Vagina (tissue), 2 donors: ENCODE measurements at places on chromosomes 5 and 9.

GRCh38 chr5:32144378-32145207, 29.5 kb downstream of the GOLPH3 start:
- no peak for DNase-seq

- no peak for DNase-seq
Observed at GRCh38 chr5:75384218-75384617, 47.2 kb downstream of the HMGCR start.

DNA sequence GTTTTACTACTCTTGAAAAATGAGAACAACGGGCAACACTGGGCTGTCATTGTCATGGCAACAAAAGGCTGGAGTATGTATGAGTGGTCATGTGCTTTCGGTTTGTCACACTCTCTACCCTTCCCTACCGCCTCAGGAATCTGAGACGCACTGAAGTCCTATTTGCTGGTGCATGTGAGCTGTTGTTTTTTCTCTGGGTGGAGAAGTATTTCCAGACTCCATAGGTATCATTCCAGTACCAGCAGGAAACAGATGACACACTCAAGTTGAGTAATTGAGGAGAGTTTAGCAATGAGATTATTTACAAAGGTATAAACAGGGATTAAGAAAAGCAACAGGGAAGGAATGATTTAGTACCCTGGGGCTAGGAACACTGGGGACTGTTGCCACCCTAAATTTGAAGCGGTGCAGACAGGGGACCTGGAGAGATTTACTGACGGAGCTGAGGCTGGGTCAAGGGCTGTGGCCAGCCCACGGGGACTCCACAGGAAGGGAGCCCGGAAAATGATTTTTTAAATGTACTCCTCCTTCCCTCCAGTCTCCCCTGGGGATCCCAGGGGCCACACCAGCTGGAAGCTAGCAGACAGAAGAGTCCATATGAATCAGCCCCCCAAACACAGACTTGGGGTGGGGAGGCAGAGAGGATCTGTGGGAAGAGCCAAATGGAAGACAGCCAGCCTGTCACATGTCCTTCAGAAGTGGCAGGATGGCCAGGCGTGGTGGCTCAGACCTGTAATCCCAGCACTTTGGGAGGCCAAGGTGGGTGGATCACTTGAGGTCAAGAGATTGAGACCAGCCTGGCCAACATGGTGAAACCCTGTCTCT, 13.2 kb upstream of the ZBTB43 start:
- no peak for DNase-seq

- DNase-seq: peak; percentile 85
Observed at GRCh38 chr9:87890837-87891236, 8.2 kb downstream of the SPATA31E1 start.

GRCh38 chr5:125750147-125750860, 672.9 kb upstream of the GRAMD2B start:
- DNase-seq: no peak

DNA sequence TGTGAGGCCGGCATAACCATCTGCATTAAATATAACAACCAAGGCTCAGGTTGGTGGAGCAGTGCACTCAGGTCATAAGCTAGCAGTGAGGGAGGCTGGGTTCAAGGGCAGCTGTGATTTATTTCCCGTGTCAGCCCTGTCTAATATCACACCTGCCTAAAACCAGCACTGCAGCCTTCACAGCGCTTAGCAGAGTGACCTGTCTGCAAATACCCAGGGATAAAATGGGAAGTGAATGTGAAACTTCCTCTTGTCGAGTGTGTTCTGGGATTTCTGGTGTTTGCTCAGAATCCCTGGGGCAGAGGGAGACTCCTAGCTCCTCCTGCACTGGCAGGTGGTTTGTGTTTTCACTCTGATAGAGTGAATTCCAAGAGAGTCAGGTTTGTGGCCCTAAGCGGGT, 57.5 kb downstream of the ZNF510 start:
- DNase-seq: no peak

DNA sequence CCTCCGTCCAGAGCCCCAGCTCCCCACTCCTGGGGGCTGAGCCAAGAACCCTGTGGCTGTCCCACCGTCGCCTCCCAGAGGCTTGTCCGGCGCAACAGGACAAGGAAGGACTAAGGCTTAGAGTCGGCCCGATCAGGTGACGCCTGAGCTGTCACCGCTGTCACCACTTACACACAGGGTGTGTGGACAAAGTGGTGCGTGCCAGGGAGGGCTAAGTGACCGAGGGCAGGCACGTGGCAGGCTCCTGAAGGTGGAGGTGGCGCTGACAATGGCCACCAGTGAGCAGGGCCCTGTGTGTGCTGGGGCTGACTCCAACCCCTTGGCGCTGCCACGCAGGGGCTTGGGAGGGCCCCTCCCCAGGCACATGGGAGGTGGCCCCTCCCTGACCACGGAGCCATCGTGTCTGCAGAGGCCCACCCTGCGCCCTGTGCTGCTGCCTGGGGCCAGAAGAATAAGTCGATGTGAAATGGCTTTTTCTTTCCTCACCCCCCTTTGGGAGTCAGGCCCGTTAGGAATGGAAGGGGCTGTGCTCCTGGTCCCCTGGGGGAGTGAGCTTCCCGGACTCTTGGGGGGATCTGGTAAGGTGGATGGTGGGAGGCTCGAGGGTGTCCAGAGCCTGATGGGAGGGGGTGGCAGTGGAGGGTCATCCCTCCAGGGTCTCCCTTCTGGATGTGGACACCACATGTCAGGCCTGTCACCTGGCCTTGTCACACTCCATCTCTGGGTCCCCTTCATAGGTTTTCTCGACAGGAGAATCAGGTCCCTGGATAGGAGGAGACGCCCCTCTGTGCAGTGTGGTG, 2.6 kb upstream of the GPSM1 start:
- DNase-seq: no peak

DNA sequence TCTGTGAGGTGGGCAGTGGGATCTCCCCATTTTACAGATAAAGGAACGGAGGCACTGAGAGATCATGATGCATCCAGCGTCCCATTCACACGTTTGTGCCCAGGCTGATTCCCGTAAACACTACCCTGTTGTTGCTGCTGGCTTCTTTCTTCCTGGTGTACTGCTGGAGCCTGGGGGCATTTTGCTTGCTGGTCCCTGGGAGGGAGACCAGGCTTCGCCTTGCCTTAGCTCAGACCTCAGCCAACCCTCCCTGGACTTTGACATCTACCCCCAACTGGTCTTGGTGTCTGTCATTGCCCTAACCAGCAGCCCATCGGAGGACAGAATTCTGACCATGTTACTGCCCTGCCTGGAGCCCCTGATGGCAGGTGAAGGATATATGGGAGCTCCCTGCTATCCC, 82.4 kb downstream of the ZNF618 start:
- DNase-seq: no peak

GRCh38 chr5:172681421-172681820, 40.4 kb downstream of the NEURL1B start:
- DNase-seq: no peak
